Gastroesophageal sphincter (tissue), 4 donors: ENCODE measurements at places on chromosomes 3 and 15. TPM values are rescaled to one million over a fixed set of nuclear protein-coding genes. Genes with fewer than 3 reads are reported as not detected.

The TM4SF1 gene
- 47.9 TPM for total RNA-seq

The TPRG1 gene
- 3.0 TPM for total RNA-seq

The TIMP4 gene
- 16.5 TPM for total RNA-seq

The TOP2B gene
- 109 TPM for total RNA-seq

The BTBD1 gene
- 48.6 TPM for total RNA-seq

The ACKR2 gene
- 5.9 TPM for total RNA-seq

The SI gene
- total RNA-seq = not detected

The GOLGA8O gene
- total RNA-seq = 0.54 TPM

The KAT2B gene
- 39.9 TPM for total RNA-seq

The SLC27A2 gene
- not detected for total RNA-seq

GRCh38 chr3:170352936-170353335 is 4.6 kb upstream of the SKIL start:
- ATAC-seq = no peak

DNA sequence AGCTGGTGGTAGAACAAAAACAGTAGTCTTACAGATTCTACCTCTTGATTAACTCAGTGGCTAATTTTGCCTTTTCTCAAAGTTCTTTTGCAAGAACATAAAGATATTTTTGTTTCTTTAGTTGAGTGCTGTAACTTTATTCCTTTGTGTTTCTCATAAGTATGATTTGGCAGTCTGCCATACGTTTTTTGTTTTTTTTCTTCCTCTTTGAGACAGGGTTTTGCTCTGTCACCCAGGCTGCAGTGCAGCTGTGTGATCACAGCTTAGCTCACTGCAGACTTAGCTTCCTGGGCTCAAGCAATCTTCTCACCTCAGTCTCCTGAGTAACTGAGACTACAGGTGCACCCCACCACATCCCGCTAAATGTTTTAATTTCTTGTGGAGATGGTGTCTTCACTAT is 22.4 kb downstream of the B3GNT5 start:
- no peak for ATAC-seq

- ATAC-seq = peak; percentile 71
These were observed 697 bp upstream of the TRIM69 start for GRCh38 chr15:44735482-44736180.

DNA sequence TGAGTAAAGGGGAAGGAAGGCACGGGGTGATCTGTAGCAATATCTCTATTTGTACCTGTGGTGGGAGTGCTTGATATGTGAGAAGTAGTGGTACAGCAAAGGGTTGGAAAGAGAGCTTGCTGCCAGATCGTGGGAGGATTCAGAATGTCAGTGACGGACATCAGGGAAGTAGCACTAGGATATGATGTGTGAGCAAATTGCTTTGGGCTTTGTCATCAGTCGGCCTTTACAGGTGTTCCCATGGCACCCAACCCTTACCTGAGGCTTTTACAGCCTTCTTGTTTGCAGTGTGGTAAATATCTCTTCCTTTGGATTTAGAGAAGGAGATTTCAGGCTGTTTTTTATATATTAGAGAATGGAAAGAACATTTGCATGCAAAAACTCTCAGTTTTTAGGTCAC is 29.8 kb downstream of the IL1RAP start:
- no peak for ATAC-seq

DNA sequence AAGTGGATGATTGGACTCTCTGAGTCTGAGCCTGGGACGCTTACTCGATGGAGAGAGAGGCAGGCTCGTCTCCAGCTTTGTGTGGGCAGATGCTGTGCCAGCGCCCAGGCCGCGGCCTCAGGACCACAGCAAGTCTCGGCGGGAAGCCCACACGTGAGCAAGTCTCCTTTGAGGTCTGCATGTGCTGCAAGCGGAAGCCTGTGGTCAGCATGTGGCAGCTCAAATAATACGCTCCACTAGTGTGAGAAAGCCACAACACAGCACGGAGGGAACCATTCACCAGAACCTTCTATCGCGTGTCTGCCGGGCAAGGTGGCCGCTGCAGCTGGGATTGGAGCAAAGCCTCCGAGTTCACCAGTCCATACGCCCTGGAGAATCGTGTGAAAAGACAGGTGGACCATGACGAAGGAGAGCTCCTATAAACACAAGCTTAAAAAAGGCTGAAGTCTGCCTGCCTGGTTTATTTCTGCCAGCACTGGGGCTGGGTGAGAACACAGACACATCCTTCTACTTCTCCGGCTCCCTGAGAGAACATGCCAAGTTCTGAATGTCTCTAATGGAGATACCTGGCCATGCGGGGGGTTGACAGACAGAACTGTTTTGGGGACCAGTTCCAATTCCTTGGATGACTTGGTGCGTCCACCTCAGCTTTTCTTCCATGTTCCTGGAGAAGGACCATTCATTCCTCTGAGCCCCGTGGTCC is 82.0 kb upstream of the LRIG1 start:
- ATAC-seq = peak; percentile 50

DNA sequence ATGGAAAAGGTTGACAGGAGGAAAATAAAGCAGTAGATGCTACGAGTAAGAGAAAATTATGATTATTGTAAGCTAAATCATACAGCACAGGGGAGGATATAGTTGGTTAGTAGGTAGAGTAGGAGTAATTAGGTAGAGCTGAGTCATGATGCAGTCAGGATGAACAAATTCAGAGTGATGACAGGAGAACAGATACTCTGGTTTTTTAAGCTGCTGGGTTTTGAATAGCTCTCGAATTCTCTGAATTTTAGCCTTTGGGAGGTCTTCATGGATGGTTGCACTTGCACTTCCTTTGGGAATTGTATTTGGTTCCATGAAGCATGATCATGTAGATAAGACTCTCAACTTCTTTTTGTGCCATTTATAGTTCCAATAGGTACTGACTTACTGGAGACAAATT is 96.2 kb downstream of the ECT2 start:
- no peak for ATAC-seq

DNA sequence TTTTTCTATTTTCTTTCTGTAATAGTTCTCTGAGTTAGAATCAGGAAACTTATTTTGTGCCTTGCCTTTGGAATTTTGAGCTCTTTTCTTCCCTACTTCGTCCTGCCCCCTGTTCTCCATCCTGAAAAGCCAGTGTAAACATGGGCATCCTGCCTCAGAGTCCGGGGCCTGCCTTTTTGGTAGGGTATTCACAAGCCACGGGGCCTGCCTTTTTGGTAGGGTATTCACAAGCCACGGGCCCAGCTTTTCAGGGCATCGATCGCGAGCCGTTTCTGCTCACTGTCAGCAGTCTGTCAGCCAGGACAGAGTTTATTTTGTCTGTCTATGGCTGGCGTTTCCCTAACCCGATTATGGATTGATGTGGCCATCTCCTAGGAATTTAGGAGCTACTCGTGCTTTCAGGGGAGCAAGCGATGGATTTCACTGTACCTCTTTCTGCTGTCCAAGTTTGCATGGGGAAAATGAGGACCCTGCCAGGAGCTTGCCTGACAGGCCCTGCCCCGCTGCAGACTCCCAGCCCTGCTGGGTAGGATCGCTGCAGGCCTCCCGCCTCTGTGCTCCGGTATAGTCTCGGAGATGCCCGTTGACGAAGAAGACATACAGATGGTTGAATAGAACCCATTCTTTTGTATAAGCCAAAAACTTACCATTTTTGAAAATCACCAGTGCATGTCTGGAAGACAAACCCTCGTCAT is 12.8 kb downstream of the SYNM start:
- ATAC-seq = no peak

DNA sequence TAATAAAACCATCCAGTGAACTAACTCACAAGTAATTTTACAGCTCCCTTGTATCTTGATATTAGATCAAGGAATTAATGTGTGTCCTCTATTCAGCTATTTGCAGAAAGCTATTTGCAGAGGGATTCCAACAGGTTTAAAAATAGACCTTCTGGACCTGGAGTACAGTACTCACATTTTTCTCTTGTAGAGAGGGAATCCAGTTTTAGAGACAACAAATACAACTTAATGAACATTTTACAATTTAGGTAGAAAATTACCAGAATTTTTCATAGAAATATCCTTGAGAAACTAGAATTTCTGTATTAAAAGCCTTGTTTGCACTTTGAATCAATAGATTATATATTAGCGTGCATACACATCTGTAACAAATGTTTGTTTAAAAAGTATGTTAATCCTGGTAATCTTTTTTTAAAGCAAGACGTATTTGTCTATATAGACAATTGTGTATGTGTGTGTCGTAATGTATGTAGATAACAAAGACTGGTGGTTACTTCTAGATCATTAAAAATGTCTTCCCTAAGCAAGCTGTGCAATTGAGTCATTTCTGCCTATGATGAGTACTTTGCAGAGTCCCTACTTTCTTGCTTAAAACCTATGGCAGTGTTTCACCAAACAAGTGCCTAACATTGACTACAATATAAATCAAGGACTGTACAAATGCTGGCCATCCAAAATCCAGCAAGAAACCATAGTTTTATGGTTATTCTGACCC is 57.9 kb downstream of the PPP2R3A start:
- ATAC-seq = no peak

- ATAC-seq = no peak
These were observed 87.7 kb upstream of the DCLK3 start for GRCh38 chr3:36852071-36852470.

DNA sequence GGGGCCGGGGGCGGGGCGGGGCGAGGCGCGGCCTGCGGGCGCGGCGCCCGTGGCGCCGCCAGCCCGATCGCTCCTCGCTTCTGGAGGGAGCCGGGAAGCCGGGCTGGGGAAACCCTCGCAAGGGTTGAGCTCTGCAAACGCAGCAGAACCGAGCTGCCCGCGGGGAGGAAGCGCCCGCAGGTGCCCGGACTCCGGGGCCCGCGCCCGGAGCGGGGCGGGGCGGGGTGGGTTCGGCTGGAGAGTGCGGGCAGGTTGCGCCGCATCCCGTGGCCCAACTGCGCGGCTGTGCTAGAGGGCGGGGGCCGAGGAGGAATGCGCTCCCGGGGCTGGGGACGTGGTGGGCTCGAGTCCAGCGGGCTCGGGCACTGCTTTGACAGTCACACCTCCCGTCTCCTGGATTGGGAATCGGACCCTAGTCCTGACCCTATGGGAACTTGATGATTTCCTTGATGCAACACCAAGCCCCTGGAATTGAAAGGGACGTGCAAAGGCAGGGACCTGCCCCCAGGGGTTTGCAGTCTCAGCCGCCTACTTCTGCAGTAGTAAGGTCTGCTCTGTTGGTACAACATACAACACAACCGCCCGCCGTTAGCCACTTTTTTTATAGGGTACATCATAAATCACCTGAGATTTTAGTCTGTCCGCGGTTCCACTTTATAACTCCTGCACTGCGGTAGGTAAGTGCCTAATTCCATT is 34.3 kb downstream of the ZBTB38 start:
- peak; percentile 81 for ATAC-seq

- no peak for ATAC-seq
These were observed 10.9 kb upstream of the RFT1 start for GRCh38 chr3:53140847-53141845.

GRCh38 chr15:90161950-90162361 is 39.2 kb upstream of the SEMA4B start:
- ATAC-seq = no peak

- peak; percentile 78 for ATAC-seq
These were observed 18.8 kb downstream of the BCL2L10 start for GRCh38 chr15:52093539-52094510.
